ENCODE measurements at places on chromosomes 3 and 15. TPM values are rescaled to one million over a fixed set of nuclear protein-coding genes. Genes with fewer than 3 reads are reported as not detected.

GRCh38 chr3:67593761-67594234, 60.6 kb downstream of the SUCLG2 start:
- no peak for DNase-seq

GRCh38 chr15:86382341-86382740, 302.7 kb downstream of the AGBL1 start:
- no peak for DNase-seq

DNA sequence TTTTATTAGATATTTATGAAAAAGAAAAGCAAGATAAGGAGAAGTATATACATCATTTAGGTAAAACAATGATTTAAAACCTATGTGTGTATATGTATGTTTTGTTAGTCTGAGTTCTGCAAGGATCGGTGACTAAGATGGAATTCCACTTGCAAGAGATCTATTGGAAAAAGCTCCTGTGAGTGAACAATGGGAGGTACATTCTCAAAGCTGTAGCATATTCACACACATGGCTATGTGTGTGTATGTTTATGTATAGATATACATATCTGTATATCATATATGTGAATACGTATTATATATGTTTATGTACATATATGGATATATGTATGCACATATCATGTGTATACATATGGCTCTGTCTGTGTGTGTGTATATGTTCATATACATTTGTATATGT, 54.3 kb downstream of the AMOTL2 start:
- no peak for DNase-seq

DNA sequence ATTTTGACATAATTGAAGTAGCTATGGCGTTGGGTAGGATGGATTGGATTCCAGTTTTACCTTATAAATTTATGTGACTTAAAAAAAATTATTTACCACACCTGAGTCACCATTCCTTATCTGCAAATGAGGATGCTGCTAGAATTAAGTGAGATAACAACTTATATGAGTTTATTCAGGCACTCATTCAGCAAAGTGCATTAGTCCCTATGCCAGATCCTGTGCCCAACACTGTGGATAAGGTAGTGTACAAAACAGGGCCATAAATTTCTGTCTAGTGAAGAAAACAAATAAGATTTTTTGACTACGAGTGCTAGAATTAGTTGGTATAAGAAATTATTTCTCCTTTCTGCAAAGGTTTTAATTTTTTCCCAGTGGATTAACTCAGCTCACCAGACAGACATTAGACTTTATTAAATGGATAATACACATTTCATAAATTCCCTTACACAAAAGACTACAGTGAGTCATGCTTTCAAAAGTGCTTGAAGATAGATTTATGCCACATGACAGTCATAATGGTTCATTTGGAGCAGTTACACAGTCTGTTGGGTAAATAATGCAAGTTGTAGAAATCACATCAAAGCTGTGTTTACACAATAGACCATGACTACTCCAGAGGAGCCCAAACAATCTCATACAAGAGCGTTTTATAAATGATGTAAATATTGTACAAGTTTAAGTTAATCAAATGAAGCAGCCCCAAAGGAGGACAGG, 129.9 kb upstream of the TGFBR2 start:
- DNase-seq: no peak

- DNase-seq: no peak
These were observed 11.4 kb upstream of the SNRPN start for GRCh38 chr15:24943361-24943760.

- DNase-seq: peak; percentile 42
These were observed 725 bp downstream of the FEM1B start for GRCh38 chr15:68278345-68278594.

- DNase-seq: no peak
These were observed 11.3 kb upstream of the SOX2 start for GRCh38 chr3:181700168-181701087.

GRCh38 chr3:9129365-9129764, 120.1 kb downstream of the SRGAP3 start:
- no peak for DNase-seq

- DNase-seq: no peak
These were observed 11.9 kb upstream of the MUC20 start for GRCh38 chr3:195708626-195709481.

GRCh38 chr15:28887339-28888174, 1.8 kb downstream of the APBA2 start:
- no peak for DNase-seq

DNA sequence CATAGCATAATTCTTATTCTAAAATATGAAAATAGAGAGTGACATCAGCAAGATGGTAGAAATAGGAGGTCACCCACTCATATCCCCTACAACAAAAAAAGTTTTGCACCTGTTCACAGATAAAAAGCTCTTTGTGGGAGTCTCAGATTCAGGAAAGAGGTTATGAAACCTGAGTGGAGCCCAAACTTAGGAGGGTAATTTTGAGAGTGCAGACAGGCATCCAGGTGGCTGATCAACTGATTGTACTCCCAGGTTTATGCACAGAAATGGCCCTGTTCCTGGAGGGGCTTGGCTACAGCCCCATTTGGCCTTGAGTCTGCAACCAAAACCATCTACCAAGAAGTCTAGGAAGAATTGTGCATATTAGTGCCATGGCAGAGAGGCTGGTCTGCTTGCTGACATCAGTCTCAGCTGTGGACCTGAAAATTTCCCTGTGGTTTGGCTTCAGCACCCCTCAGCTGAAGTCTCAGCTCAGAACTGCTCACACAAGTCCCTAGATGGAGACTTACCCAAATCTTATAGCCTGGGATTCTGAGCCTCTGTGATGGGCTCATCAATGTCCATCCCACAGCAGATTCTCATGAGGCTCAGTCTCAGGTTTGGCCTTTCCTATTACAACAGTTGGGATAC, 291.6 kb downstream of the IL20RB start:
- DNase-seq: no peak

DNA sequence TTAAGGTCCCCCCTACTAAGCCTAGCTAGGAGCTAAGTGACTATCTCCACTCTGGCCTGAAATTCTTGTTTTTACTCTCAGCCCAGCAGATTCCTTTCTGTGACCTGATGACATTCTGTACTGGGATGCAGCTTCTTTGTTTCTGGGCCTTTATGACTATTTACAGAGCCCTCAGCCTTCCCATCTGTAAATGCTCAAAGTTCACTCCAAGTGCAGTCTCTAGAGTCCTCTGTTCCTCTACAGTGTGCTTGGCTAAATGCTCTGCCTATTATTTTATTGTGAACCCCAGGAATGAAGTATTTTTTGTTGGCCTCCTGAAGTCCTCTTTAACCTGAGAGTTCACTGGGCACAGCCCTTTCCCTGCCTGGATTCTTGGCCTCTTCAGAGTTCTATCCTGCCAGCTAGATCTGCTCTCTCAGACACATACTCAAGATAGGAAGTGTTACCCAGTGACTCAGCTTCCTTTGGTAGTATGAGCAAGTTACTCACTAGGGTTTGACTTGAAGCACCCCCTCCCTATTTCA, 278.1 kb upstream of the P2RY1 start:
- DNase-seq: no peak

GRCh38 chr15:33188641-33189257, 5.8 kb downstream of the FMN1 start:
- DNase-seq: no peak

DNA sequence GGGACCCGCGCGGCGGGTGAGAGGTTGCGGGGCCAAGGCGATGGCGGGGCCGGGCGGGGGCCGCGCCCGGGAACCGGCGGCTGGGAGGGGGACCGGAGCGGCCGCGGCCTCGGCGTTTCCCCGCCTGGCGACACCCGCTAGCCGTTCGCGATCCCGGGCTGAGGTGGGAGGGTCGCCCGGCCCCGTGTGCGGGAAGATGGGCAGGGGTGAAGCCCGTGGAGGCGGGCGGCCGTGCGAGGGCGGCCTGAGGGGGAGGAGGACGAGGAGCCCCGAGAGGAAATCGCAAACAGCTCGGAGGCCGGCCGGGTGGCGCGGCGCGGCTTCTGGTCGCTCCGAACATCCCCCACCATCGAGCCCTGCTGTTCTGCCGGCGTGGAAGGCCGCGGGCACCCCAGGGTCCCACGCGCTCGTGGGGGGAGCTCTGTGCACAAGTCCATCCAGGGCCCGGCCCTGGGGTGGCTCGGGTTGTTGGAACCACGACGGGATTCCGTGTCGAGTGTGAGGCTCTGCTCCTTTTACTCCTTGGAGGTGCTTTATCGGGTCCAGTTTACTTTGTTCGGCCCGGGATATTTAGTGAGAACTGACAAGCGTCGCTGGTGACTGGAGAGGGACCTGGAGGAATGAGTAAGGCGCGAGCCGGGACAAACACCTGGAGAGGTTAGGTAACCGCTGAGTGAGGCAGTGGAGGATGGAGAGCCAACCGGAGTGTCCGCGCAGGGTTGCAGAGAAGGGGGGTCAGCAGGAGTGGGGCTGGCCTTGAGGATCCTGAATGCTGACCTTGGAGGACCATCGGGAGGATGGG, 728 bp downstream of the CRTC3 start:
- peak; percentile 69 for DNase-seq

GRCh38 chr3:22263042-22263441, 512.0 kb upstream of the ZNF385D start:
- no peak for DNase-seq

The IL5RA gene
- 1.1 TPM for total RNA-seq

The ANKUB1 gene
- total RNA-seq: not detected

The PAQR5 gene
- total RNA-seq: 63.6 TPM

The NMNAT3 gene
- 8.7 TPM for total RNA-seq

The MRPS22 gene
- 48.3 TPM for total RNA-seq

The GHRL gene
- 0.75 TPM for total RNA-seq

The RPP25 gene
- total RNA-seq: 12.0 TPM

The SPTBN5 gene
- 0.64 TPM for total RNA-seq

The ITIH4 gene
- 2.7 TPM for total RNA-seq

The DYNLT2B gene
- total RNA-seq: 1.7 TPM

The VWA5B2 gene
- 2.2 TPM for total RNA-seq

Data from left colon (tissue), 2 donors.